Activated naive CD4-positive, alpha-beta T cell (primary cell): ENCODE measurements at places on chromosomes 2 and 18.

DNA sequence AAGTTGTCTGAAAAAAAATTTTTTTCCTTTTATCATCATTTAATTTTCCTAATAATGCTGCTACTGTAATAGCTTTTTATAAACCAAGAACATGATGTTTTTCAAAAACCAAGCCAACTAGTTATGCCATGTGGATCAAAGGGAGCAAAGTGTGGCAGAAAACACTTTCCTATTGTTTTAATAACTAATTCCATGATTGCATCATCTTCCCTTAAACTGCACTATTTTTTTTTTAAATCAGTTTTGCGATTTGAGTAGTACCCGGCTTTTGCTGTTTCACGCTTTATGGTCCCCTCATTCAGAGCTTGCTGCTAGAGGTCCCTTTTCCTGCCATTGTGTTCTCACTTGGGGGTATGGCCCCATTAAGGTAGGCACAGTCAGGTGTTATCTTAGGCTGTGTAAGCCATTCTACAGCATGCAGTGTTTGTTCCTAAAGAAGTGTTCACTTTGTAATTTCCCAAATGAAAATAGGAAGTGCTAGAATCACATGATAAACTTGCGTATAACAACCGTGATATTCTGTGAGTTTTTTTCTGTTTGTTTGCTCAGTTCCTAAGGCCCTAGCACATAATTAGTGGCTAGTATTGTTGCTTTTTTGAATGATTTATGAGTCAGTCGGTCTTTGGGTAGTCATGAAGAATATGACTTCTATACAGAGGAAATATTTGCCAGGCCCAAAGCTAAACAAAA, 225.8 kb downstream of the PTGR3 start:
- no peak for DNase-seq

DNA sequence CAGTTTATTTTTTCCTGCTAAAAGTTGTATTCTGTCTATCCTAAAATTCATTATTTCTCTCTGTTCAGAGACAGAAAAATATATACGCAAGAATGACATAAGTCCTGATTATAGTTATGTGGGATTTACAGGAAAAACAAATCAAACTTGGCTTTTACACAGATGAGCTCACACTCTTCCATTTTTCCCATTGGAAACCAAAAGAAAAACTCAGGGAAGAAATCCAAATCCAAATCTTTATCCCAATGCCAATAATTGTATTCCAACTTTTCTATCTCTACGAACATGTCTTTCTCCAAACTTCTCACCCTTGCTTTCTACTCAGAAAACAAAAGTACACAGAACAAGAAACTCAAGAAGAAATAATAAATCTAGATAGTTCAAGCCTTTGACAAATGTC, 249.1 kb upstream of the TMEFF2 start:
- no peak for DNase-seq

- no peak for DNase-seq
Observed at GRCh38 chr2:19860022-19860421, 41.8 kb downstream of the TTC32 start.

DNA sequence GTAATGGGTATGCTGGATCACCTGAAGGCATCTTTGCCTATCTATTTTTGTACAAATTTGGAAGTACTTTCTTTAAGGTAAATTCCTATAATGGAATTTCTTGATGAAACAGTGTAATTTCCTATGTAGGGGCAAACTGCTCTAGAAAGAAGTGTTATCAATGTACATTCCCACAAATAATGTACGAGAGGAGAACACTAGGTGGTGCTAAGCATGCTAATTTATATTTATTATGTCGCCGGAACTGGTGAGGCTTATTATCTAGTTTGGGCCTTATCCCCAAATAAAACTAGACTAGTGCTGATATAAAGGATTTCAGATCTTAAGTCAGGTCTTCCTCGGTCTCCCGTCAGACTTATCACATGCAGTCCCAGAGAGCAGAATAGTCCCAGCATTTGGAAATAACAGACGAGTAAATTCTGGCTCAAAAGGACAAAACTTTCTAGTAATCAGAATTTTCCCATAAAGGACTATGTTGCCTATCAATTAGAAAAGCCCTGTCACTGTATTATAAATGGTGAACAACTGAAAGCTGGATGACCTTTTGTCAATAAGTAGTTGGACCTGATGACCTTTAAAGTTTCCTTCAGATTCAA, 86.9 kb upstream of the RBBP8 start:
- DNase-seq, result no peak

DNA sequence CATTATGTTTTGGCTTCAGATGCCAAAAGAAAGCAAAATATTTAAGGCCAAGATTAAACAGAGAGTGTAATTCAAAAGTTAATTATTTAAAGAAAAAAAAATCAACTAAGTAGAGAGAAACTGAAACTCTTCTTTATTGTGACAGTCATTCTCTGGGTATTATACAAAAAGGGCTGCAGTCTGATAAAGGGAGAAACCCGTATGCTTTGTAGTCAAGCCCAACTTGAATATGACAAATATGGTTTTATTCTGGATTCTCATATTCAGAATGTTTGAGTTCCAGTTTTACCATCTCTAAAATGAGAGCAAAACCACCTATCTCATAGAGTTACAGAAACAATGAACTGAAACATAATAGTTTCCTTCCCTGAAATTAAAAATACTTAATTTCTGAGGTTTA, 8.2 kb downstream of the CDH2 start:
- DNase-seq, result no peak

GRCh38 chr2:223500709-223501108, 101.5 kb downstream of the SCG2 start:
- no peak for DNase-seq

DNA sequence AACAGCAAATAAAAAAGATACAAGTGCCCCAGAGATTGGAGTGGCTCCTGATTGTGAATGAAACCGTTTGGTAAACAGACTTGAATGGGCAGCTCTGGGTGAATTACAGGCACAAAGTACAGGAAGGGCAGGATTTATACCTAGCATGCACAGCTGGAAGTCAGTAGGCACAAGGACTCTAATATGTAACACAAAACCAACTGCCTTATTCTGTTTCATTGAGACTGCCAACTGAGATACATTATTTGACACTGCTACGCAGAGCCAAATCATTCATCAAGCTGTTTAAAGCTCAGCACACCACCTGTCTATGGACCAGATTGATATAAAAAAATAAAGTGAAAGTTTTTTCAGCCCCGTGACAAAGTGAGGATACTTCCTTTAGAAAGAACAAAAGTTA, 541.2 kb downstream of the NUP35 start:
- no peak for DNase-seq

DNA sequence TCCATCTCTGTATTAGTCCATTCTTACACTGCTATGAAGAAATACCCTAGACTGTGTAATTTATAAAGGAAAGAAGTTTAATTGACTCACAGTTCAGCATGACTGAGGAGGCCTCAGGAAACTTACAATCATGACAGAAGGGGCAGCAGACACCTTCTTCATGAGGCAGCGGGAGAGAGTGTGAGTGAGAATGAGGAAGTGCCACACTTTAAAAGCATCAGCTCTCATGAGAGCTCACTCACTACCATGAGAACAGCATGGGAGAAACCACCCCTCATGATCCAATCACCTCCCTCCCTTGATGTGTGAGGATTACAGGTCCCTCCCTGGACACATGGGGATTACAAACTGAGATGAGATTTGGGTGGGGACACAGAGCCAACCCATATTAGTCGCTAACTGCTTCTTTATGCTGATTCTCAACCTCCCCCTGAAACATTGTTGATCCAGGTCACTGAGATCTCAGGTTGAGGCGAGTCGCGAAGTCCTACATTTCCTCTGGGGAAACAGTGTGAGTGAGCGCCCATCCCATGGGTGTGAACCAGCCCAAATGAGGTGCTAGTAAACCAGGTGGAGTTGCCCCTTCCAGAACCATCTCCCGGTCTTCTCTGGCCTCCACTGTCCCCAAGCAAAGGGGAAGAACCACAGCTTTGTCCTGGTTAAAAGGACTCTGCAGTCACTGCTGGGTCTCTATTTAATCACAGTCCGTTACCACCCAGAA, 123.8 kb downstream of the CAPN13 start:
- DNase-seq, result no peak

- DNase-seq, result no peak
Observed at GRCh38 chr2:20434588-20435294, 12.1 kb upstream of the RHOB start.

DNA sequence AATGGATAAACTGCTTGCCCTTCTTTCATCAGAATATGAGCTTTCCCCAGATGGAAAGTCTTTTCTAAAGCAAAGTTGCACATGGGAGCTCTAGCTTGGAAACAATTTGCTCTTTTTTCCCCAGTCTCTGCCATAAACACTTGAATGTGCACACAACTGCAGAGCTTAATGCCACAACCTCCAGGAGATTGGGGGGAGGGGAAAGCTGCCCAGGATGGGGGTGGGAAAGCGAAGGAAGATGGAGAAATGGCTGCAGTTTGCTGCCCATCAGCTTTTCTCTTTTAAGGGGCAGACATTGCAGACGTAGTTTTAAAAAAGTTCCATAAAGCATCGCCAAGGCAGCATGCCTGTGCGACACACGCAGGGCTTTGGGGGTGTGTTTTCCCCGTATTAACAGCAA, 1.5 kb downstream of the ACKR3 start:
- DNase-seq, result no peak

DNA sequence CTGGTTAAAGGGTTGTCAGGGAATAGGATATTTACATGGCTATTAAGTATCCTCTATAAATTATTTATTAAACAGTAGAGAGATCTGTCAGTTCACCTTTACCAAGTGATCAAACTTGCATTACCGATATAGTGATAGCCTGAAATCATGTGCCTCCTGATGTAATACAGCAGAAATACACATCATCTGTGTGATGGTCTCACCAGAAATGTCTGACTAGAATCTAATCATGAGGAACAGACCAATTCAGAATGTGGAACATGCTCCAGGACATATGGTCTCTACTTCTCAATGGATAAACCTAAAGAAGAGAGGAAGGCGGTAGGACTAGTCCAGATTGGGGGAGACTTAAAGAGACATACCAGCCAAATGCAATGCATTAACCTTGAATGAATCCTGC, 6.2 kb downstream of the VPS54 start:
- DNase-seq, result no peak
